ENCODE measurements at places on chromosomes 4 and X.

GRCh38 chr4:159103384-159103990 is 608 bp downstream of the RAPGEF2 start:
- DNase-seq: no peak

DNA sequence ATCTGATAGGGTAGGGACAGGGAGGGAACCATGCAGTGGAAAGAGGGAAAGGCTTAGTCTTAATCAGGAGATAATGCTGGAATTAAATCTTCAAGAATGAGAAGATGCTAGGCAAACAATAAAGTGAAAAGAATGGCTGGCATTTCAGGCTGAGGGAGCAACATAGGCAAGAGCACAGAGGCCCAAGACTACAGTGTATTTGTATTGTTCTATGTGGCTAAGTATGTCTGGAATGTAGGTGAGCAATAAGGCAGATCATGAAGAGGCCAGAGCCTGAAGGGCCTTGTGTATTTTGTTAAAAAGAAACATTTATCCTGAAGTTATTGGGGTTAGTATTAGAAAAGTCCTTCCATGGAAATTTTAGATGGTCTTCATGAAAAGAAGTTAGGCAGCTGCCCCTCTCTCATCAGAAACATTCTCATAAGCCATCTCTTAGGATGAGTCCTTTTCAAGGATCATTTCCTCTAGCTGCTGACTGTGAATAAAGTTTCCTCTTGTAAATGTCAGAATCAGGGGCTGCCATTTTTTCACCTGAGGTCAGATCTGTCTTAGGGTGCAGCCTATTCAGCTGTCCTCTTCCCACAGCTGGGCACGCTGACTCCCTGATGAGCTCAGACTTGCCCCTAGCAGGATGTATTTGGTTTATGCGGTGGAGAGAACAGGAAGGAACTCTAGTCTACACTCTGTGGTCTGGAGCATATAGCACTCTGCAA is 46.3 kb downstream of the ATP10D start:
- peak; percentile 24 for DNase-seq

DNA sequence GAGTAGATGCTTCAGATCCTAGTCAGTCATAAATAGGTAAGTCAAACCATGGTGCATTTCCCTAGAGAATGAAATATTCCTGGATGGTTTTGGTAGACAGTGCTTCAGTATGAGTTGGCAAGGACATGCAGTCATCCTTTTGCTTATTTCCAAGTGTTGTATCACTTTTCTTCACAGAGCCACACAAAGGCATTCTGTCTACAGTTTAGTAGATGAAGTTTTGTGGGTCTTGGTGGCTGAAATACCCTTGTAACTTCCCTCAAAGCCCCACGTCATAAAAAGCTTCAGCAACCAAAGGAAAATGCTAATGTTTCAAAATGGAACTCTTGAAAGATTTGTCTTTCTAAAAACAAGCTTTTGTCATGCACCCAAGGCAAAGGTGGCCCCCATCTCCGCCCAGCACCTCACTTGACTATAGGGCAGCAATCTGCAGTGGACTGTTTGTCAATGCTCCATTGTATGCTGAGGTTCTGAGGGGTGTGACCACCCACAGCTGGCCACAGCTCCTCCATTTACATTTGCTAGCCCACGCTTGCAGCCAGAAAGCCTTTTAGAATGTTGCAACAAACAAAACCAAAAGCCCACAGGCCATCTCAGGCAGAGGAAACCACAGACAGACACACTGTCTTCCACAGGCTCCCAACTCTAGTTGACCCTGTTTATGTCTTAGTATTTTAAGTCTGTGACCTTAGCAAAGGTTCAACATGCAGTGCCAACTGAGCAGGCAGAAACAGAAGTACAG is 87.1 kb upstream of the FAM9C start:
- DNase-seq: no peak

GRCh38 chrX:24956828-24957227 is 58.9 kb downstream of the ARX start:
- DNase-seq: no peak

- no peak for DNase-seq
Measured at GRCh38 chr4:114217150-114217817, 237.8 kb upstream of the ARSJ start.

- no peak for DNase-seq
Measured at GRCh38 chrX:79325263-79325958, 41.7 kb downstream of the ITM2A start.

DNA sequence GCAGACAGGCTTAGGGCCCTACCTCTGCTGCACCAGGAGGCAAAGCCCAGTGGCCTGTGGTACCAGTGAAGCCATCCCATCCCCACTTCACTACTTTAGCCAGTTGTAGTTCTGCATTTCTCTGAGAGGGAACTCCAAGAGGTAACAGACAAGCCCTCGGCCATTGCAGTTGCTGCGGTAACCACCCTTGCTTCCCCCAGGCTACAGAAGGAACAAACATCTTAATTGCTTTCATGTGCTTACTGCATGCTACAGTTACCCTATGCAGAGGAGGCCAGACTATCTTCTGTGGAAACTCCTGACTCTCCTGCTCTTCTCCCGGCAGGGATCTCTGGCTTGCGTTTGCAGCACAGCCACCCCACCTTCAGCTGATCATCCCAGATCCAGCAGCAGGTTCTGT is 67.8 kb downstream of the SPIN4 start:
- no peak for DNase-seq

DNA sequence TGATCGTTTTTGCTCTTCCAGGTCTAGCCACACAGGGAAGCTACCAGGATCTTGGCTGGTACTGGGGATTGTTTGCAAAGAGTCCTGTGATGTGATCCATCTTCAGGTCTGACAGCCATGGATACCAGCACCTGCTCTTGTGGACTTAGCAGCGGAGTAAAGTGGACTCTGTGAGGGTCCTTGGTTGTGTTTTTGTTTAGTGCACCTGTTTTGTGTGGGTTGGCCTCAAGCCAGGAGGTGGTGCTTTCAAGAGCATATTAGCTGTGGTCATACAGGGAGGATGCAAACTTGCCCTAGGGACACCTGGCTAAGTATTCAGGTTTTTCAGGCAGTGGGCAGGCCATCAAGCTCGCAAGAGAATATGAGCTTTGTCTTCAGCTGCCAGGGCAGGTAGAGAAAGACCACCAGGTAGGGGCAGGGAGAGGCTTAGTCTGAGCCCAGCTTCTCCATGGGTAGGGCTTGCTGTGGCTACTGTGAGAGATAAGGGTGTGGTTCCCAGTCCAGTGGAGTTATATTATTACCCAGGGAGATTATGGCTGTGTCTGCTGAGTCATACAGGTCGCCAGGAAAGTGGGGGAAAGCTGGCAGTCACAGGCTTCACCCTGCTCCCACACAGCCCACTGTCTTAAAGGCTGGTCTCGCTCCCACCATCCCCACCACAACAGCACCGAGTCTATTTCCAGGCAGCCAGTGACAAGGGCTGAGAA is 293.7 kb downstream of the PCDH18 start:
- no peak for DNase-seq

- DNase-seq: no peak
Measured at GRCh38 chrX:28851871-28852270, 264.6 kb downstream of the IL1RAPL1 start.

- no peak for DNase-seq
Measured at GRCh38 chr4:20249333-20249732, 2.4 kb upstream of the SLIT2 start.

Measured in stimulated activated CD8-positive, alpha-beta memory T cell treated with anti-CD3 and anti-CD28 coated beads, Interleukin-4, amount 100 ng/mL, for 1 hour (primary cell).